ENCODE measurements at places on chromosomes 2 and 18. TPM values are rescaled to one million over a fixed set of nuclear protein-coding genes. Genes with fewer than 3 reads are reported as not detected.

- DNase-seq: no peak
- H3K4me3 ChIP-seq: no peak overlapping the region
These were observed 45.1 kb downstream of the FARSB start for GRCh38 chr2:222610746-222611145.

GRCh38 chr2:192265751-192266150, 71.0 kb upstream of the TMEFF2 start:
- no peaks in the 10 kb centered on the region for H3K36me3 ChIP-seq
- H3K27ac ChIP-seq: no peak overlapping the region
- no peaks in the 10 kb centered on the region for H3K4me1 ChIP-seq
- no peak for DNase-seq

DNA sequence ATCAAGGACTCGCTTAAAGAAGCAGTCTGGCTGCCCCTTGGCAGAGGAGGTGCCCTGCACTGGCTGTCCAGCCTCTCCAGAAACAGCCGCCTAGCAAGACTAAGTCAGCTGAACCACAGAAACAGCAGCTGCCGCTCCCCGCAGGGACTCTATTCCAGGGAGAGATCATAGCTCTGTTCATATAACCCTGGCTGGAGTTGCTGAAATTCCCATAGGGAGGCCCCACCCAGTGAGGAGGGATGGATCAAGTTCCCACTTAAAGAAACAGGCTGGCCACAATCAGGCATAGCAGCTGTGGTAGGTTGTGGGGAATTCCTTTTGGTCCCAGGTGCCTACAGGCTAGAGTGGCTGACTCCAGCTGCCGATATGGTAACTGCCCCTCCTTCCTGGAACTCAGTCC, 74.2 kb upstream of the MC4R start:
- no peaks in the 10 kb centered on the region for H3K4me1 ChIP-seq
- H3K36me3 ChIP-seq: no peaks in the 10 kb centered on the region
- DNase-seq: no peak
- H3K27me3 ChIP-seq: no peaks in the 10 kb centered on the region

The CWC22 gene
- total RNA-seq: 22.5 TPM

- H3K27me3 ChIP-seq: no peaks in the 10 kb centered on the region
- DNase-seq: no peak
- no peak overlapping the region for H3K27ac ChIP-seq
- no peaks in the 10 kb centered on the region for H3K4me1 ChIP-seq
- no peaks in the 10 kb centered on the region for H3K36me3 ChIP-seq
- no peak overlapping the region for H3K4me3 ChIP-seq
These were observed 42.7 kb downstream of the ST6GAL2 start for GRCh38 chr2:106843001-106843909.

- H3K4me1 ChIP-seq: peaks cover 4% of the 10 kb centered on the region
- H3K36me3 ChIP-seq: no peaks in the 10 kb centered on the region
- peak overlapping the region; percentile 6 for H3K27ac ChIP-seq
- no peak for DNase-seq
- H3K4me3 ChIP-seq: no peak overlapping the region
- no peaks in the 10 kb centered on the region for H3K27me3 ChIP-seq
These were observed 292.8 kb upstream of the FBXO11 start for GRCh38 chr2:48199070-48199469.

The AKAIN1 gene
- total RNA-seq: not detected

DNA sequence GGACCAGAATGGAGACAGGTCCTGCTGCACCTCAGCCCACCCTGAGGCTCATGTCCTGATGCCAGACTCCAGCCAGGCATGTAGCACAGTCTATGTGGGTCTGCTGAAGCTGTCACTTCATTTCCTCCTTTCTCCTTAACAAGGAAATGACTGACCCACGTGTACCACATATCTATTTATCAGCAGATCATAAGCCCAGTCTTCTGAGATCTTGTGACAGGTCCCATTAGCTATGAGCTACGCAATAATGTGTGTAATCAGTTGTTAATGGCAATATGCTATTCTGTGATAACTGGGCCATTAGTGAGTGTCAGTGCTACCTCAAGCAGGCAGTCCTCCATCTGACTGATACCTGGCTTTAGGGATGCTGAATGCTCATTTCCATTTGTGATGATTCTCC, 615.3 kb downstream of the BCL11A start:
- no peak overlapping the region for H3K4me3 ChIP-seq
- H3K4me1 ChIP-seq: no peaks in the 10 kb centered on the region
- no peak for DNase-seq
- no peaks in the 10 kb centered on the region for H3K36me3 ChIP-seq
